ENCODE measurements at places on chromosomes 4 and X.

DNA sequence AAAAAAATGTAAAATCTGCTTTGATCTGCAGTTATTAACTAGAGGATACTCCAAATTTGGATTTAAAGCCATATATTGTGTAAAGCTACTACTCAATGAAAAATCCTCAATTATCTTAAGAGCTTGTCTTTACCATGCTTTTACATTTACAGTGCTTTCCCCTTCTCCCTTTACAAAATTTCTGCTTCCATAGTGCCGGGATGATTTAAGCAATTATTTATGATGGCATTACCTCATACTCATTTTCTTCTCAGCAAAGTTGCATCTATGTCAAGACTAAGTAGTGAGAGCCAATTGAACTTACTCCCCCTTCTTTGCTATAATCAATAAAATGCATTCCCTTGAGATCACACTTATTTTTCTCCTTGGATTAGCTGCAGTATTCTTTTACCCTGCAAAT is 505.4 kb upstream of the AGA start:
- DNase-seq, result no peak

DNA sequence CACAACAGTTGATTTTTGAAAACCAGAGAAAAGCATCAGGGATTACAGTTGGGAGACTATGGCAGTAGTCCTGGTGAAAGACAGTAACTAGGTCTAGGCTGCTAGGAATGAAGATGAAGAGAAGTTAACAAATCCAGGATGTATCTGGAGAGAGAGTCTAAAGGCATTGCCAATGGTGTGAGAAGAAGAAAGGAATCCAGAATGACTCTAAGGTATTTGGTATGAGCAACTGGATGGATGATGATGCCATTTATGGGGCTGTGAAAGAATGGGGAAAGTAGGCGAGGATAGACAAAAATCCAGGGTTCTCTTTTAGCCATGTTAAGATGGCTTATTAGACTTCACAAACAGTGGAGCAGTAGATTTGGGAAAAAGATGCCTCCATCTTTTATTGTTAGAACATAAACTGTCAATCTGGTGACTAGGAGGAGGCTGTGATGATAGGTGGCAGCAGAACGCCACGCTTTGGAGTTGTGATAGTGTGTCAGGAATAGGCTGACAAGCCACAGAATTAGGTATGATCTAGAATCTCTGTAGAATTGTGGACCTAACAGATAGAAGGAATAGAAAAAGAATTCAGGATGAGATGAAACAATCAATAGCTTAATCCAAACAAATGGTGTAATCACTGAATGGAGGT is 27.3 kb upstream of the JADE1 start:
- peak; percentile 61 for DNase-seq

GRCh38 chrX:6574762-6575161 is 39.8 kb upstream of the VCX3A start:
- no peak for DNase-seq

GRCh38 chr4:7649741-7650531 is 215.2 kb upstream of the PSAPL1 start:
- DNase-seq, result peak; percentile 13

DNA sequence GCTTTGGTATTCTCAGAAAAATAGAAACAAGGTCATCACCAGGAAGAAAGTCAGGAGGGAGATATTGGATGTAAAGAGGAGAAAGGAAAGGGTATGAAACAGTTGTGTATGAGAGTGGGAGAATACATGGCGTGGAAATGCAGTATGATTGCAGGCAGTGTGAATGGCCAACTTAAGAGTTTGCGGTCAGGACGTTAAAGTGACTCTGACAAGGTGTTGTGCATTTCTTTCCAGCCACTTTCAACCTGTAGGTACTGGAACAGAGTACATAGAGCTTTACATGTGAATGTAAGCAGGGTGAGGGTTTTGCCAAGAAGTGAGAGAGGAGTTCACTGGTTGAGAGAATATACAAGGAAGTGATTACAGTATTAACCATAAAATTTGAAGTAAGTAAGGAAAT is 15.7 kb downstream of the ATP10D start:
- DNase-seq, result no peak

DNA sequence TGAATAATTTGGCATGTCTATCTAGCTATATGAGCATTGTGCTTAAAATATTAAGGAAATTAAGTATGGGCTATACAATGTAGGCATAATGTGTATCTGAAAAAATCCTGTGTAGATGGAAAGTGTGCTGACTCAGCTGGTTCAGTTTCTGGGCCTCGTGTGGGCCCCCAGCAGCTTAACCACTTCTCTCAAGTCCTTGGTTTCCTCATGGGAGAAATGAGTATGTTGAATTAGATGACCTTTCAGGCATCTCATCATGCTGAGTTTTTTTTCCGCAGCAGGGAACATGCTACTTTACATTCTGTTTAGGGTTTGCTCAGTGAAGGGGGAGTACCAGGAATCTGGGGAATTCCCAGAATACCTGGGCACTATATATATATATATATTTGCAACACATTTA is 30.5 kb downstream of the RHOH start:
- DNase-seq, result peak; percentile 75

DNA sequence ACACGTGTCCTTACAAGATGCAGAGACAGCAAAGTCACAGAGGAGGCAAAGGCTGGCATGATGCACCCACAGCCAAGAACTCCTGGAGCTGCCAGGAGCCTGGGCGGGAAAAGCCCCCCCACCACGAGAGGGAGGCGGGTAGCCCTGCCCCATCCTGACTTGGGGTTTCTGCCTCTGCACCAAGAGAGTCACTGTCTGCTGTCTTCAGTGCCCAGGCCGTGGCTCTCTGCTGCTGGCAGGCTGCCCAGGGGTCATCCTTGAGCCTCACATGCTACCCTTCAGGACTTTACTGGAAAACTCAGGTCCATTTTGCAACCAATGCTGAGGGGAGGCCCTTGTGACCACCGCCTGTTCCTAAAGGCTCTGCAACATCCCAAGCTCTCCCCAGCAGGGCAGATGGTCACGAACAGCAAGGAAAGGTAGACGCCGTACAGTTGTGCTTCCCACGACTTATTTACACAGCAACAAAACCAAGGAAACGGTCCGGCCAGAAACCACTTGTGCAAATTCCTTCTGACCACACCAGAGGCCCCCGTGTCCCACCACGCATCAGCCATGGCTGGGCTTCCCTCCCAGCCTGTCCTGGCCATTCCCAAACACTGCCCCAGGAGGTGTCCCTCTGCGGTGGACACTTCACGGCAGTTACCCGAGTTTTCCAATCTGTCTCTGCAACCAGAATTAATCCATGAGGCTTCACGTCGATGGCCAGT is 56.9 kb downstream of the ACOX3 start:
- no peak for DNase-seq

DNA sequence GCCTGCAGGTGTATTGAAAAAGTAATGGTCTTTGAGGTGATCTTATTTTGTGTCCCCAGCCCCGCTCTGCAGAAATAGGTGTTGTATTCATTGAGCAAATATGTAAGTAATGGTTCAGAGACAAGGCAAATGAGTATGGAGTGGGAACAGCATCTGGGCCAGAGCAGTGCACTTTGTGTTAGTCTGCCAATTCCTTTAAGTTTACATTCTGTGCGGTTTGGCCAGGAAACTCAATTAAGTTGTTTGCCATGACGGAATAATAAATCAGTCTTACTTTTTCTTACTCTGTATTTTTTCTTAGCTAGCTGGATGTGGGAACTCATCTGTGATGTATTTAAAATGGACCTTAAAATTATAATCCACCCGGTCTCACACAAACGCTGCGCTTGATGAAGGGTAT is 12.6 kb downstream of the DCLK2 start:
- no peak for DNase-seq

GRCh38 chr4:84931961-84932360 is 34.5 kb downstream of the WDFY3 start:
- no peak for DNase-seq

- no peak for DNase-seq
Observed at GRCh38 chrX:57595381-57595811, 3.6 kb downstream of the ZXDB start.

DNA sequence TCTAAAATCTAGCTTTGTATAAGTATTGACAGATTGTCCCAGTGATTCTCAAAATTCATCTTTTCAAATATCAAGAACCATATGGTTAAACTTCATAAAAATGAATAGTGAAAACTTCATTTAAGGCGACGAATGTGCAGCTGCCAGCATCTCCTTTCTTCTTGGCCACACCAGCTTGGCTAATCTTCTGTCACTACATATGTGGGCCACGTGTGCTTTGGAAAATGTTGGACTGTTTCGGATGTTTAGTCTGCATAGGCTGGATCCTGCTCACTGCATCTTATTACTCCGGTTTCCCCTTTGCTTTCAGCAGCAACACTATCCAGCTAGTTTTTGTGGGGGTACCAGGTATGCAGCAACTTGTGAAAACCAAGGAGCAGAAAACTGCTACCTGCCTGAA is 221.9 kb downstream of the BMPR1B start:
- DNase-seq, result no peak

DNA sequence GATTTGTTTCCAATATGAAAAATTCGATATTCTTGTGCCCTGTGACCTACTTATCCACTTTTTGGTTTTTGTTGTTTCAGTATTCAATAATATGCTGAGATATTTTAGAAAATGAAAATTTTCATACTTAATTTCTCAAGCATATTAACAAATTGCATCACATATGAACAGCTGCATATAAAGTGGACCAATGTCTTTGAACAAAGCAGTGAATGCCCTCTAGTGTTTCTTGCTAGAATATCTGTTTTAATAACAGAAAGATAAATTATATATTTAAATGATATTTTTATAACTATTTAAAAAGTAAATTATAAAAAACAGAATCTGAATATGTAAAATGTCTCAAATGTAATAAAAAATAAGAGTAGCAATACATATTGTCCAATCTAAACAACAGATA is 31.7 kb upstream of the INTU start:
- no peak for DNase-seq

DNA sequence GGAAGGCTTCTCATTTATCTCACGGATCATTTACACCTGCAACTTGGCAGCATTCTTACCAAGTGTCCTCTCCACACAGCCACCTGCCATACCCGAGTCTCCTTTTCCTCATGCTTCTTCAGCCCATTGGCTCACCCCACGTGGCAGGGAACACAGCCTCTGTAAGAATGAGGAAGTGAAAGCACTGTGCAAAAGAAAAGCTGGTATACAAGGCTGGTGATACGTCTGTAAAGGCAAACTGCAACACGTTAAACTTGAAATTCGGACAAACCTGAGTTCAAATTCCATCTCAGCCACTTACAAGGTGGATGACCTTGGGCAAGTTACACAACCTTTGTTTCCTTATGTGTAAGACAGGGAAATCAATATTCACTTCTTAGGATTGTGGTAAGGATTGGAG is 164.0 kb upstream of the RASGEF1B start:
- no peak for DNase-seq

DNA sequence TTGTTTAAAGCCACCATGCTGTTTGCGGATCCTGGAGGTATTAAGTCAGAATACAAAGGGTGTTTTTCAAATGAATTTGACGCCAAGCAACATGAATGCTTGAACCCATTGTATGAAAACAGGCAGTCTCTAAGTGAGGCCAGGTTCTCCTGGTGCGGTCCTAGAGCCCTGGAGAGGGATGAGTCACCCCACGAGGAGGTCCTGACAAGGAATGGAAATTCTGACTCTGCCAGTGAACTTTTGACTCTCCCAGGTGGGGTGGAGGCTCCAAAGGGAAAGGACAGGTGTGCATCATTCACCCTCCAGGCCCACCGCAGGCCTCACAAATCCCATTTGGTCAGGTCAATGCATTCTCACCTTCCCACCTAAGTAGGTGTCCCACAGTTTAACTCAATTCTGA is 1.5 kb downstream of the TRIM2 start:
- DNase-seq, result no peak

GRCh38 chrX:16671005-16671404 is 21.0 kb downstream of the S100G start:
- DNase-seq, result no peak

- no peak for DNase-seq
Observed at GRCh38 chrX:119826399-119826959, 26.3 kb downstream of the UPF3B start.

DNA sequence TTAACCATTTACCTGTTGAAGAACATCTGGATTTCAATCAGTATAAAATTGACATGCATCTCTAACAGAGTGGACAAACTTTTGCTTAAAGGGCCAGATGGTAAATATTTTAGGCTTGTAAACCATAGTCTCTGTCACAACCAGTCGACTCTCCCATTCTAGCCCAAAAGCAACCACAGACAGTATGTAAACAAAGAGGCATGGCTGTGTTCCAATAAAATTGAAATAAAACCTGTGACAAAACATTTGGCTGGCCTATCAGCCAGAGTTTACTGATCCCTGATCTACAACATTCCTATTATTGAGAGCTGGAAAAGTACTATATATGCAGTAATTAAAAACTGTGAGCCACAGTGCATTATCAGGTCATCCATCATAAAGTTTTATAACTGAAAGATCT is 3.2 kb downstream of the CENPC start:
- no peak for DNase-seq

DNA sequence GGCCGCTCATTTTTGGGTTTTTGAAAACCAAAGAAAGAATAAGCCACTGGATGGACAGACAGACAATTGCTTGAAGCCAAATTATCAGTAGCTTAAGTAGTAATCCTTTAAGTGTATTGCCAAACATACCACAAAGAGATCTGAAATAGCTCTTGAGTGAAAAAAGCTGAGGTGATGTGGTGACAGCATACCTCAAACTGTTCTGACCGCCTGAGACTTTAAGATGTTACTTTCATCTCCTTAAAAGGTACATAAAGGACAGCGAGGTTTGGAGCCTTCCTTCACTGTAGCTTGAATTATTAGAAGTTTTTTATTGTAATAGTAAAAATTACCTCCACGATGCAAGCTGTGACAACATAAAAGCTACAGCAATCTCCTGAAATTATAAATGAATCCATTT is 271.5 kb upstream of the FAM241A start:
- no peak for DNase-seq

Data from stimulated activated CD4-positive, alpha-beta T cell treated with anti-CD3 and anti-CD28 coated beads, Interleukin-4, amount 100 ng/mL, for 4 hours (primary cell).